ENCODE measurements at places on chromosomes 11 and 22. TPM values are rescaled to one million over a fixed set of nuclear protein-coding genes. Genes with fewer than 3 reads are reported as not detected.

- no peak overlapping the region for H3K27ac ChIP-seq
- no peak overlapping the region for H3K4me3 ChIP-seq
- H3K27me3 ChIP-seq = no peaks in the 10 kb centered on the region
- no peaks in the 10 kb centered on the region for H3K4me1 ChIP-seq
Measured at GRCh38 chr11:47099214-47099917, 77.3 kb downstream of the ARFGAP2 start.

- no peaks in the 10 kb centered on the region for H3K36me3 ChIP-seq
- DNase-seq = no peak
- H3K27ac ChIP-seq = no peak overlapping the region
- no peak overlapping the region for H3K4me3 ChIP-seq
- H3K4me1 ChIP-seq = no peaks in the 10 kb centered on the region
Measured at GRCh38 chr11:24805671-24806070, 308.8 kb downstream of the LUZP2 start.

DNA sequence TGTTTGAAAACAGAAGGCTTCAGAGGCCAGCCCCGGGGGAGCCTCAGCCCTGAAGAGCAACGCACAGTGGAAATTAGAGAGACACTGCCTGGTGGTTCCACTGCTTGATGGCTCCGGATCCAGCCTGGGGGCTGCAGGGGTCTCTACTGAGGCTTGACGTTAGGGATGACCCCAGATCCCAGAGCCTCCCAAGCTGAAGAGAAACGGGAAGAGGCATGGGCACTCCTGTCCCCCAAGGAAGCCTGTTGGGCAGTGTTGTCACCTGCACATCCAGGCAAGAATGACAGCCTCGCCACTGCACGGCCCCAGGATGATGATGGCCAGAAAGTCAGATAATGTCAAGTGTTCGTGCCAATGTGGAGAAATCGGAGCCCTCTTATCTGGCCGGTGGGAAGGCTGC is 56.8 kb upstream of the FGF3 start:
- no peak for DNase-seq
- no peaks in the 10 kb centered on the region for H3K27me3 ChIP-seq
- H3K27ac ChIP-seq = no peak overlapping the region
- H3K4me3 ChIP-seq = no peak overlapping the region
- no peaks in the 10 kb centered on the region for H3K4me1 ChIP-seq
- H3K36me3 ChIP-seq = no peaks in the 10 kb centered on the region

DNA sequence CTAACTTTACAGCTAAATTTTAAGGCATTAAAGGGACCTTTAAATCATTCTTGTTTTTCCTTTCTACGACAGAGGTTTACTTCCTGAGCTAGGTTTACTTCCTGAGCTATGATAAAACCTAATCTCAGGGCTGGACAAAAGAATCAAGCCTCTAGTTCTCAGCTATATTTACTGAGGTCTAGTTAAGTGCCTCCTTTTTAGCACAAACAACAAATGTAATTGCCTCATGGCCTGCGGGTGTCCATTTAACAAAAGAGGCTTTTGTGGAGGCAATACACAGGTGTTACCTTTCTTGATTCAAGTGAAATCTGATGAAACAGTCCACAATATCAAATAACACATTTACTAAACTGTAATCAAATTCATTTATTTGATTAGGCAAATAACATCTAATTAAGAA is 67.3 kb downstream of the IMMP1L start:
- H3K4me1 ChIP-seq = no peaks in the 10 kb centered on the region
- no peaks in the 10 kb centered on the region for H3K36me3 ChIP-seq
- no peak for DNase-seq
- no peaks in the 10 kb centered on the region for H3K27me3 ChIP-seq
- H3K4me3 ChIP-seq = no peak overlapping the region

C11orf16 gene
- total RNA-seq = not detected

LRRN4CL gene
- total RNA-seq = not detected

OR56A5 gene
- not detected for total RNA-seq

HRAS gene
- total RNA-seq = 35.0 TPM
